Calu3 (cell line): ENCODE measurements at places on chromosomes 3 and 15. TPM values are rescaled to one million over a fixed set of nuclear protein-coding genes. Genes with fewer than 3 reads are reported as not detected.

GRCh38 chr3:146903927-146904326 is 298.8 kb upstream of the PLSCR5 start:
- no peaks in the 10 kb centered on the region for H3K36me3 ChIP-seq
- no peak for DNase-seq
- no peaks in the 10 kb centered on the region for H3K4me1 ChIP-seq
- H3K4me3 ChIP-seq, result no peak overlapping the region
- no peak overlapping the region for H3K27ac ChIP-seq

DNA sequence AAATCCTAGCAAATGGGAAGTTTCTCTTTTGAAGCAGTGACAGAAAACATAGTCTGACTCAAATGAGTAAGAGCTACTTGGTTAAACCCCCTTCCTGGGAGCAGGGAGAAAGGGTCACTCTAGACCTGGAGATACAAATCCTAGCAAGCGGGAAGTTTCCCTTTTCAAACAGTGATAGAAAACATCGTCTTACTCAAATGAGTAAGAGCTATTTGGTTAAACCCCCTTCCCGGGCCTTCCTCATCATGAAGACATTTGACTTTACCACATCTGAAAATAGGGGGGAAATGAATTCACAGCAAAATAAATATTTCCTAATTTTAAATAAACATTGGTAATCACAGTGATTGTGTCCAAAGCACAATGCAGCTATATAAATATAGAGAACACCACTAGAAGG is 79.2 kb downstream of the FOXB1 start:
- peaks cover 10% of the 10 kb centered on the region for H3K4me1 ChIP-seq
- no peak overlapping the region for H3K4me3 ChIP-seq
- no peak for DNase-seq
- no peaks in the 10 kb centered on the region for H3K27me3 ChIP-seq

DNA sequence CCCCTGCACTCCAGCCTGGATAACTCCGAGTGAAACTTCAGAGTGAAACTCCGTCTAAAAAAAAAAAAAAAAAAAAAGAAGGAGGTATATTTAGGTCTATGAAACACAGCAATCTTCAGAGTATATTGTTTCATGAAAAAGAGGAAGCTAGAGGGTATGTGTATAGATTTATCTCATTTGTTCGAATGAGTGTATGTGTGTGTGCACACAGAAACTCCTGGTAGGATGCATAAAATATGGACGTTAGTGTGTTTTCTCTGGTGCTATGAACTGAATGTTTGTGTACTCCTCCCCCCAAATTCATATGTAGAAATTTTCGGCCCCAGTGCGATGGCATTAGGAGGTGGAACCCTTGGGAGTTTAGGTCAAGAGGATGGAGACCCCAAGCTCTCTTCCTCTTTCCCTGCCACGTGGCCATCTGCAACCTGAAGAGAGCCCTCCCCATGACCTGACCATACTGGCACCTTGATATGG is 98.6 kb upstream of the KLF13 start:
- no peaks in the 10 kb centered on the region for H3K36me3 ChIP-seq
- H3K27me3 ChIP-seq, result no peaks in the 10 kb centered on the region
- no peak overlapping the region for H3K27ac ChIP-seq
- no peaks in the 10 kb centered on the region for H3K4me1 ChIP-seq
- no peak overlapping the region for H3K4me3 ChIP-seq
- no peak for DNase-seq

Gene OPA1
- total RNA-seq, result 110 and 115 TPM in 2 replicates

Gene ZNF660
- total RNA-seq, result 0.95 and 1.4 TPM in 2 replicates

Gene KAT2B
- 12.0 and 13.8 TPM in 2 replicates for total RNA-seq
